H1 (cell line): ENCODE measurements at places on chromosomes 1 and 21. TPM values are rescaled to one million over a fixed set of nuclear protein-coding genes. Genes with fewer than 3 reads are reported as not detected.

GRCh38 chr1:76854255-76854654, 13.0 kb upstream of the ST6GALNAC5 start:
- no peak for DNase-seq

DNA sequence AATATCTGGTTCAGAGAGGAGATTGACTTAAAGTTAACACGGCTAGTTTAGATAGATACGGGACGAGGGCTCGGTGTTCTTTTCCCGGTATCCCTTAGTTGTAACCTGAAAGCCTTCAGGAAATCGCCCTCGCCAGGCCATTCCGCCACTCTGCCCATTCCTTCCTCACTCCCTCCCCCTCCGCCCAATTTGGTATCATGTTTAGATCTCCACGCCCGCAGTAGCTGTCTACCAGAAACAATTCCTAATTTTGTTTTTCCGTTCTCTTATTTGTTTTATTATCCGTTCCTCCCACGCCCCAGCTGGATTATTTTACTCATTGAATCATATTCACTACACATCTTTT, 685 bp upstream of the VAMP4 start:
- DNase-seq: peak; percentile 53

GRCh38 chr1:112840631-112841624, 115.1 kb downstream of the SLC16A1 start:
- no peak for DNase-seq

DNA sequence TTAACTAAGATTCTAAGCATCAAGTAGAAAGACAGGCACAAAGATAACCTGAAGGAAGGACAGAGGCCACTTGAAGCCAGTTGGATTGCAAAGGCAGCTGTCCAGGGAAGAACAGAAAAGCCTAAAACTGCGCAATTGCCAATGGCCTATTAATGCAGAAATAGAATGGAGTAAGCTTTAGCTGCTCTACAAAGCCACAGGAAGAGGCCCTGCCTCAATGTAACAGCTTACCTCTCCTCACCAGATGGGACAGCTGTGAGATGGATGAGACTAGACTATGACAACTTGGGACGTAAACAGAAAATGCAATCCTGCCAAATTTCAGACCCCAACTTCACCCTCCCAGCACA, 176.5 kb downstream of the EIF4G3 start:
- DNase-seq: no peak

MLLT11 gene
- total RNA-seq: 18.1 and 19.2 TPM in 2 replicates

NBPF9 gene
- total RNA-seq: 3.7 and 3.9 TPM in 2 replicates

- no peak for DNase-seq
These were observed 213.5 kb upstream of the PTGFR start for GRCh38 chr1:78277253-78277652.

SPRR2B gene
- not detected in 2 replicates for total RNA-seq

FAM177B gene
- total RNA-seq: not detected in 2 replicates

- DNase-seq: no peak
These were observed 626.2 kb downstream of the SMYD3 start for GRCh38 chr1:245880754-245881403.

GRCh38 chr1:23020706-23021405, 1.6 kb downstream of the KDM1A start:
- DNase-seq: no peak

DNA sequence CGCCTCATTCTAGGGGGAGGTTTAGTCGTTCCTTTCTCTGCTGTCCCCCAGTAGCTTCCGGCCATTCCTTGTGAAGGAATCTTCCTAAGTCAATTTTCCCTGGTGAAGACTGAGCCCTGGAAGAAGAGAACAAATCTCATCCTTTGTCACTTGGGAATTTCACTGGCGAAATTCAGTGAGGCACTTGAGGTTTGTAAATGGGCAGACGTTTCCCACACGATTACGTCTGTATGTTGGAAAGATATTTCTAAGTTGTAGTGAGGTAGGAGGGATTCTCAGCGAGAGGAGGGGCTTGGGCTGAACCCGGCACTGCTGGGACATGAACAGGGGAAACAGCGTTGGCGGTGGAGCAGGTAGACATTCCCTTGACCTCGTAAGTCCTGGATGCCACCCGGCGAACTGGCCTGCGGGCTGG, 47.2 kb downstream of the GALNT2 start:
- no peak for DNase-seq

OR10Z1 gene
- total RNA-seq: not detected in 2 replicates

DCDC2B gene
- not detected in 2 replicates for total RNA-seq

GRCh38 chr1:165383067-165383466, 26.6 kb upstream of the LMX1A start:
- DNase-seq: no peak

DNA sequence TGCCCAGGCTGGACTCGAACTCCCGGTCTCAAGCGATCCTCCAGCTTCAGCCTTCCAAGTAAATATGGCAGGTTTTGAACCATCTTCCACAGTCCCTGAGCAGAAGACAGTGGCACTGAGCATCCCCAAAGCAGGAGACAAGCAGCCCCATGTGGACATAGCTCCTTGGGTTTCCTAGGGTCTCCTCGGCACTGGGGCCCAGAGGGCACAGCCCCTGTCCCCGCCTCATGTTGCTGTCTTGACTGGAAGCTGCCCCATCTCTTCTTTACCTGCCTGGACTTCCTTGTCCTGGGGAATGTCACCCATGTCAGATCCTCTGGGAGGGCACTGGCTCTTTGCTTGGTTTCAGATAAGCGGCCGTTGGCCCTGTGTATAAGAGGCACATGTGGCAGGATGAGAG, 263.7 kb upstream of the RAB4A start:
- DNase-seq: no peak

GRCh38 chr1:110477445-110477957, 26.6 kb downstream of the PROK1 start:
- DNase-seq: no peak

DNA sequence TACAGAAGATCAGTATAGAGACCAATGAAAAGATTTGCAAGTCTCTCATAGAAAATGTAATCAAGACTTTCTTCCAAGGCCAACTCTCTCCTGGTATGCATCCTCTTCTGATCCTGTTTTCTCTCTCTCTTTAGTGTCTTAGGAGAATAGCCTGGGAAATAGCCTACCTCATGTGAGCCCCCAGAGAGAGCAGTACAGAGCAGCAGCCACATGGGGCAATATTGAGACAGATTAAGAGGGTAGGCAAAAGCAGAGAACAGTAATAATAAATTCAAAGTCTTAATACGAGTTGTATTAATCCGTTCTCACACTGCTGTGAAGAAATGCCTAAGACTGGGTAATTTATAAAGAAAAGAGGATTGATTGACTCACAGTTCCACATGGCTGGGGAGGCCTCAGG, 61.4 kb downstream of the RNASEL start:
- no peak for DNase-seq

DNA sequence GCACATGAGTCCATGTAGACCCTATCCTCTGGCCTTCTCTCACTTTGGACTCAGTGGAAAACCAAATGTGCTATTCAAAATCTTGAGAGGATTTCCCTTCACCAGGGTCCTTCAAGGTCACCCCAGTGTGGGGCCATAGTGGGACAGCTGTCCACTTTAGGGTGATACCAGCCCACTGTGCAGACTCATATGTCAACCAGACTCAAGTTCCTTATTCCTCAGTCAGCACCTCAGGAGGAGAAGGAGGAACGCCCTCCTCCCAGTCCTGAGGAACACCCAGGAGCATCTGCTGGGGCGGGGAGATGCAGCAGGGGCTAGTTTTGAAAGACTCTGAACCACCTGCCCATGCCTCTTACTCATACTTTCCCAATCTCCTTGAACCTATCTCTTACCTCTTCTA, 340.9 kb downstream of the MATN1 start:
- no peak for DNase-seq

DNA sequence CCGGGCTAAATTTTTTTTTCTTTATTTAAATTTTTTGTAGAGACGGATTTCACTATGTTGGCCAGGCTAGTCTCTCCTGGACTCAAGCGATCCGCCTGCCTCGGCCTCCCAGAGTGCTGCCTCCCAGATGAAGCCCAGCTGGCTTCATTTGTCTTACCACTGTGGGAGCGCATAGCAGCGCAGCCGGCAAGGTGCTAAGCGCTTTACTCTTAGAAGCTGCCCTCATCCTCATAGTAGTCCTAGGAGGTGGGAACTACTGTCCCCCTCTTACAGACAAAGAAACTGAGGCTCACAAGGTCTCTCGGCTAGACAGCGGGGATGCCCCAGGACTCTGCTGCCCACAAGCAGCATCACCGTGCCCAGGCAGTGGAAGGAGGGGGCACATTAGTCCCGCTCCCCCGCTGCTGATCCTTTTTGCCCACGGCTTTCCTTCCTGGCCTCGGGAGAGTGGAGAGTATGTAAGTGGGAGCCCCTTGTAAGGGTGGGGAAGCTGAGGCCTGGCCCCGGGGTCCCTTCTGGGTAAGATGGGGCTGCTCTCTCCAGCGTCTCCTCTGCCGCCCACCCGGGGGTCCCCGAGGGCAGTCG, 726 bp downstream of the TMEM54 start:
- DNase-seq: peak; percentile 50
